Kidney (tissue), 22 donors: ENCODE measurements at places on chromosomes 3 and 15. TPM values are rescaled to one million over a fixed set of nuclear protein-coding genes. Genes with fewer than 3 reads are reported as not detected.

DNA sequence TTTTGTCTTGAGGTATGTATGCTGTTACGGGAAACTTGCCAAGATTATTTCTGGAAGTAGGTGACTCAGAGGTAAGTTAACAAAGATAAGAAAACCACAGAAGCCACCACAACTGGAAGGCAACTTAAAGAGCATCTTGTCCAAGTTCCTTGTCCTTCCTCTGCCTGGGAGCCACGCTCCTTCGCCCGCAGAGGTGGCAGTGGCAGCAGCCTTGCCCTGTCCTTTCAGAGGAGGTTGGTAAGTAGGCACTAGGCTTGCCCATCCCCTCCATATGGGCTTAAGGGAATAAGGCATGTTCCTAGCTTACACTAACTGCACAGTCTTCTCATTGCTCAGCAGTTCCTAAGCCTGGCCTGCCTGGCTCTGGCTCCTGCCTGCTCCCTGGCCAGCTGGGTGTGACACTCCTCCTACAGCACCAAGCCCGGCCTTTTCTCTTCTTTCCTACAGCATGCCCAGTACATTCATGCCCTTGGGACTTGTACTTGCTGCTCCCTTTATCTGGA is 48.0 kb upstream of the RAB6B start:
- no peaks in the 10 kb centered on the region for H3K36me3 ChIP-seq
- H3K4me1 ChIP-seq = no peaks in the 10 kb centered on the region
- no peak for DNase-seq

- no peaks in the 10 kb centered on the region for H3K27me3 ChIP-seq
- H3K4me1 ChIP-seq = peaks cover 32% of the 10 kb centered on the region
- no peaks in the 10 kb centered on the region for H3K36me3 ChIP-seq
- peak overlapping the region; percentile 38 for H3K27ac ChIP-seq
Observed at GRCh38 chr3:57158813-57159738, 6.1 kb downstream of the IL17RD start.

GRCh38 chr3:71641674-71642073 is 58.1 kb upstream of the FOXP1 start:
- H3K27ac ChIP-seq = no peak overlapping the region
- no peak overlapping the region for H3K4me3 ChIP-seq
- no peaks in the 10 kb centered on the region for H3K27me3 ChIP-seq
- no peaks in the 10 kb centered on the region for H3K4me1 ChIP-seq

DNA sequence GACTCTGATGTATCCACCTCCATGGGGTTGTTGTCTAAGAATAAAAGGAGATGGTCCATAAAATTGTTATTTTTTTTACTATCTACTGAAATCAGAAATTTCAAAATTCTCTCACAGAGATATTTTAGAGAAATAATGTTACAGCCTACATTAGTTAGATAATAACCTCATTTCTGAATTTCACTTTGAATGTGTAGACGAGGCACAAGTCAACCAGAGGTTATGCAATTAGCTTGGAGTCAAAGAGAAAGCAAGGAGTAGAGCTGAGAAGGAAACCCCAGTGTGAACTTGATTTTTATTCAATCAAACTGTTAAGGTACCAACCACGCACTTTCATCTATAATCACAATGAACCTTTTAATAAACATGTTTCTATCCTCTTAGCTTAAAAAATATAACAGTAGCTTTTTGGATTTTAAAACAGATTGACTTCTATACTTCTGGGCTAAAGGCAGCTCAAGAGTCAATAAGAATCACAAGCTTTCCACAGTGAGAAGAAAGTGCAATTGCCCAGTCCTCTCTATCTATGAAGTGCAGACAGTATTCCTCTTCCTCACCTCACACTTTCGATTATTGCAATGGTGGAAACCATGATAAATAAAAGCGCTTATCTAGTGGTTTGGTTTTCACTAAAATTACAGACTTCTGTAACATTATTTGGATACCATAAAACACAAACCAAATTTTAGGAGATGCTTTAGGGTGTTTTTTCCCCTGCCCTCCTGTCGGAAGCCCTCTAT is 403.2 kb downstream of the ZBTB20 start:
- DNase-seq = no peak
- no peaks in the 10 kb centered on the region for H3K36me3 ChIP-seq
- H3K27ac ChIP-seq = no peak overlapping the region
- H3K4me1 ChIP-seq = no peaks in the 10 kb centered on the region
- H3K27me3 ChIP-seq = no peaks in the 10 kb centered on the region

- H3K27me3 ChIP-seq = no peaks in the 10 kb centered on the region
- H3K27ac ChIP-seq = no peak overlapping the region
- no peaks in the 10 kb centered on the region for H3K36me3 ChIP-seq
- H3K4me3 ChIP-seq = no peak overlapping the region
- peaks cover 20% of the 10 kb centered on the region for H3K4me1 ChIP-seq
- no peak for DNase-seq
Observed at GRCh38 chr3:158771982-158772381, 29.9 kb upstream of the MFSD1 start.

The SHC4 gene
- 0.50 TPM for total RNA-seq

The IL12A gene
- 0.22 TPM for total RNA-seq

The SH3GL3 gene
- 0.47 TPM for total RNA-seq
